ENCODE measurements at places on chromosomes 11 and 22.

DNA sequence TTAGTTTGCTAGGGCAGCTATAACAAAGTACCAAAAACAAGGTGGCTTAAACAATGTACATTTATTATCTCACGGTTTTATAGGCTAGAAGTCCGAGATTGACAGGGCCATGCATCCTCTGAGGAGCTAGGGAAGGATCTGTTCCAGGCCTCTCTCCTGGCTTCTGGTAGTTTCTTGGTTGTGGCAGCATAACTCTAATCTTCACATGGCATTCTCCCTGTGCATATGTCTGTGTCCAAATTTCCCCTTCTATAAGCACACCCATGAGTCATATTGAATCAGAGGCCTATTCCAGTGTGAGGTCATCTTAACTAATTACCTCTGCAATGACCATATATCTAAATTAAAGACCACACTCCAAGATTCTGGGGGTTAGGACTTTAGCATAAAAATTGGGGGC lies 31.3 kb upstream of the MMP13 start:
- peak; percentile 66 for DNase-seq

- DNase-seq = no peak
These were observed 9.3 kb downstream of the SLC37A2 start for GRCh38 chr11:125072218-125072960.

- DNase-seq = no peak
These were observed 89.6 kb upstream of the ARHGAP32 start for GRCh38 chr11:129281471-129282415.

DNA sequence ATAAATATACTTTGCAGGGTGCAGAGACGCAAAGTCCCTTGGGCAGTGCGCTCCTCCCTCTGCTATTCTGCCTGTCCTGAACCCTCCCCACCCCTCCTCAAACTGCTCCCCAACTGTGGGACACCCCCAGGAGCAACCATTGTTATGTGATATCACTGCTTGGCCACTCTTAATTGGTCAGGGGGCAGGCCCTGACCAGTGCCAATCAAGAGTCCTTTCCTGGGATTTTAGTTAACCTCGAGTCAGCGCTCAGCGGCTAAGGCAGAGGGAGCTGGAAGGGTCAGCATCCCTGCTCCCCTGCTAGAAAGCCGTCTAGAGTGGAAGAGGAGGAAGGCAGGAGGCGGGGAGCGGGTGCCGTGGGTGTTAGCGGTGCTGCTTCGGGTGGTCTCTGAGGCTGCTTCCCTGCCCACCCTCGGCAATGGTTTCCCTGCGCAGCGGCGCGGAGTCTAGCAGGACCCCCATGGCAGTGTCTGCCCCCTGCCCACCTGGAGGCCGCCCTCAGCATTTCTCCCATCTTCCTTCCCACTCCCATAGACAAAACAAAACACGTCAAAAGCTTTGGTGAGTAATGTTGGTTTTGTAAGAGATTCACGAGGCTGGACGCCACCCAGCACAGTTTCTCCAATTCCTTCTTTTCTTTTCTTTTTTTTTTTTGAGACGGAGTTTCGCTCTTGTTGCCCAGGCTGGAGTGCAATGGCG lies 38.4 kb upstream of the A4GALT start:
- DNase-seq = no peak

GRCh38 chr22:24810043-24810749 lies 4.2 kb downstream of the SGSM1 start:
- no peak for DNase-seq

DNA sequence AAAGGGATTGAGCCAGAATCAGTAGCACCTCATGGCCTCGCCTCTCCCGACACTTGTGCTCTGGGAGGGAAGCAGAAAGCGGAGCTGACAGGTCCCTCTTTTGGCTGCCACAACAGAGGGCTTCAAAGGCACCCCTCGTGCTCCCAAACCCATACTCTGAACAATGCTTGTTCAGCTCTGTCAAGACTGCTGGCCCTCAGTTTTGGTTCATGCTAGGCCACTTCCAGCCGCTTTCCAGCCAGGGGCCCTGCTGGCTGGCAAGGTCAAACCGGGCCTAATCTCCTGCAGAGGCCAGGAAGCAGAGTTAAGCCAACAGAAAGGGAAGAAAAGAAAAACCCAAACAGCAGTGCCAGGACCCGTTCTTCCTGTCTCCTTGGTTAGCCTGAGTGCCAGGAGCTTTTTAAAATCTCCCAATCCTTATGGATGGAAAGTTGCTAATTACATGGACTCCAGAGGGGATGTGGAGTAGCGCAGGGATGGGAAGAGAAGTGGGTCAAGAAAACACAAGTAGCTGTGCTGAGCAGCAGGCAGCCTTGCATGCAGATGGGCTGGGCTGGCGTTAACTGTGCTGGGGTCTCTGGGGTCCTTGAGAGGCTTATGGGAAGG lies 150.6 kb downstream of the GRIK4 start:
- DNase-seq = no peak

DNA sequence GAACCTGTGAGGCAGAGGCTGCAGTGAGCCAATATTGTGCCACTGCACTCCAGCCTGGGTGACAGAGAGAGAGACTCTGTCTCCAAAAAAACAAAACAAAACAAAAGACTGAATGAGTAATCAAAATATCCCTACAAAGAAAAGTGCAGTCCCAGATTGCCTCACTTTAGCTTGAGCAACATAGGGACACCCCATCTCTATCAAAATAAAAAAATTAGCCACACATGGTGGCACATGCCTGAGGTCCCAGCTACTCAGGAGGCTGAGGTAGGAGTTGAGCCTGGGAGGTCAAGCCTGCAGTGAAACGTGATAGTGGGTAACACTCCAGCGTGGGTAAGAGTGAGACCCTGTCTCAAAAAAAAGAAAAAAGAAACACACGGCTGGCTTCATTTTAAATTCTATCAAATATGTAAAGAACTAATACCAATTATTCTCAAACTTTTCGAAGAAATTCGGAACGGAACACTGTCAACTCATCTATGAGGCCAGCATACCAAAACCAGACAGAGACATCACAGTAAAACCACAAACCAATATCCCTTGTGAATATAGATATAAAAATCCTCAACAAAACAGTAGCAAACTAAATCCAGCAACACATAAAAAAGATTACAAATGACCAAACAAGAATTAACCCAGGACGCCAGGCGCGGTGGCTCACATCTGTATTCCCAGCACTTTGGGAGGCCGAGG lies 12.9 kb downstream of the CHEK2 start:
- no peak for DNase-seq

- DNase-seq = peak; percentile 62
These were observed at the start of gene BRD1 for GRCh38 chr22:49827853-49828598. Gene BRD1 (minus strand): TSS chr22:49827873. CDS start chr22:49824317, 3,556 bp downstream.

- no peak for DNase-seq
These were observed 75.1 kb downstream of the BUD13 start for GRCh38 chr11:116697639-116698038.
